ENCODE measurements at places on chromosomes 4 and X.

GRCh38 chr4:184348311-184349233 is 125.8 kb downstream of the IRF2 start:
- DNase-seq = no peak

GRCh38 chr4:76504613-76505465 is 69.8 kb downstream of the SHROOM3 start:
- DNase-seq = peak; percentile 75

DNA sequence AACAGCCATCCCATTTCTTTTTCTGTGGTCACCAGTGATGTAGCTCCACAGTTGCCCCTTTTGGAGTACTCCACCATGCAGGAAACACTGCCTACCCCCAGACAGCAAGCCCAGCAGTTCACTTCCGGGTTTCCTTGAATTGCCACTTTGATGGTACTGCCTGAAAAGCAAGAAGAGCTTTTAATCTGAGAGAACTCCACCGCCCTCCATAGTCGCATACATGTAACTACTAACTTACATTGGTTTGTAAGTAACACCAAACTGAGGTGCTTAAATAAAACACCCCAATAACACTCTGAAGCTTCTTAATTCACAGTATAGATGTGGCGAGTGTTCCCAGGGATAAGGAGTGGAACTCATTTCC is 53.6 kb upstream of the HPSE start:
- DNase-seq = no peak

DNA sequence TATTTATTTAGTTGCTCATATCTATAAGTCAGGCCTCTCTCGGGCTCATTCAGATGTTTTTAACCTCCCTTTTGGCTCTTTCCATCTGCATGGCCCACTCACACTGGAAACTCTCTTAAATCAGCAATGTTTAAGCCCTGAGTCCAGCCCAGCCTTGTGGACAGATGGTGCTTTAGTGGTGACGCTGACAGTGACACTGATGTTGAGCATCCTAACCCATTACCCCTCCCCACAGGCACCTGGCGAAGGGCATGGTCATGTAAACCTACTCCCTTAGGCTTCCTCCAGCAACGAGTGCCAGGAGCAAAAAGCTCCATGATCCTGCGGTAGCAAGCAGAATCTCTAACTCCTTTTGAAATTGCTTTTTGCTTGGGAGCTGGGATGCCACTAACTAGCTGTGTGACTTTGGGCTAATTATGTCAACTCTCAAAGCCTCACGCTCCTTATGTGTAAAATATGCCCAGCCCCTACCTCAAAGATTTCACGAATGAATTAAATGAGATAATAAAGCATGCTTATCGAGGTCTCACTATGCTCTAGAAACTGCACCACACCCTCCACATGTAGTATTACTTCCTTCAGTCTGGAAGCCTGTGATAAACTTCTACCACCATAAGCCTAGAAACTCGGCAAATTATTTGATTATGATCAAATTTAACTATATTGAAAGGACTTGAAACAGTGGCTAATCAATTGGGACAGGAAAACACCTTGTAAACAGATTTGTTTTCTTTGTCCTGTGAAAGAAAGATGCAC is 569.4 kb downstream of the BCOR start:
- no peak for DNase-seq

- no peak for DNase-seq
Measured at GRCh38 chr4:123305736-123306135, 90.9 kb upstream of the SPRY1 start.

DNA sequence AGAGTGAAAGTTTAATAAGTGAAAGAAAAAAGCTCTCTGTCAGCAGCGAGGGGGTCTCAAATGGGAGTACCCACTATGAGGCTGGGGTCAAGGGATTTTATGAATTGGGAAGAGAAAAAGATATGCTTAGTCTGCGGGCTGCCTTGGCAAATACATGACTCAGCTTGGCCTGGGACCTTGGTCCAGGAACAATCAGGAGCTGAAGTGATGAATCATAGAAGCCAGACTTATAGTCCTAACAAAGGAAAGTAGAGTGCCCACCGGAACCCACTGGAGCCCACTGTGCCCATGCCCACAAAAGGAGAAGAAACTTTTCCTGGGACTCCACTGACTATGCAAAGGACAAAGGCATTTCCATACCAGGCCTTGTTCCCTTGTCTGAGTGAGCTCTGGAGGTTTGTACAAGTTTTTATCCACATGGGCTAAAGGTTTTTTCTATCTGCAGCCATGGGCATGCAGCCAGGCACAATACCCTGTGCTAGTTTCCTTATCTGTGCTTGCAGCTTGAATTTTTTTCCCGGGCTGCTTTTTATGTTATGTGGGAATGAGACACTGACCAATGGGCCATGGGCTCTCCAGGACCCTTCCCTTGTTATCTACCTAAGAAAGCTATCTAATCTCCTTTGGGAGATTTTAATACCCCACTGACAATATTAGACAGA is 201.7 kb downstream of the FAM133A start:
- peak; percentile 2 for DNase-seq

DNA sequence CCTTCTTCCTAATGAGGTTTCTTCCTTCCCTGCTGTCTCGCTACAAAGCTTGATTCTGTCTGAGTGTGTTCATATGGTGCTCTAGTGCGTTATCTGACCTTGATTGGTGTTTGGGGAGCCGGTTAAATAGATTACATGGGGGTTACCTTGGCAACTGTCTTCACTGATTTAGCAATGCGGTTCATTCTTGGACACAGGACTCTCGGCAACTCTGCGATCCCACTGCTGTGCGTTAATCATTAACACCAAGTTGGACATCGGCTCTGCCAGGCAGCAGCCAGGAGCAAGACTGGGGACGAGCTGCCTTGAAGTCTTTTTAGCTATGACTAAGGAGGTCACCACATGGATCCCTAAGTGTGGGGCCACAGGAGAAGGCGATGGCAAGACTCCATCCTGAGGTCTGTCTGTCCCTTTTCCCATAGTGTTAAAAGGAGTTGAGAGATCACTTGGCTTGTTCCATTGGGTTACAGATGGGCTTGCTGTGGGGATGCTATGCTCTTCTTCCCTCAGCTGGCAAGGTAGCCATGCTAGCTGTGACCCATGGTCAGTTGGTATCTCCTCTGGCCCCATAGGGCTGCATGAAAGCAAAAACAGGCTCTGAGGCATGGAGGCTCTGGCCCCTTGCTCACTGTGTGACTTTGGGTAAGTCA is 93.4 kb upstream of the MAMLD1 start:
- no peak for DNase-seq

DNA sequence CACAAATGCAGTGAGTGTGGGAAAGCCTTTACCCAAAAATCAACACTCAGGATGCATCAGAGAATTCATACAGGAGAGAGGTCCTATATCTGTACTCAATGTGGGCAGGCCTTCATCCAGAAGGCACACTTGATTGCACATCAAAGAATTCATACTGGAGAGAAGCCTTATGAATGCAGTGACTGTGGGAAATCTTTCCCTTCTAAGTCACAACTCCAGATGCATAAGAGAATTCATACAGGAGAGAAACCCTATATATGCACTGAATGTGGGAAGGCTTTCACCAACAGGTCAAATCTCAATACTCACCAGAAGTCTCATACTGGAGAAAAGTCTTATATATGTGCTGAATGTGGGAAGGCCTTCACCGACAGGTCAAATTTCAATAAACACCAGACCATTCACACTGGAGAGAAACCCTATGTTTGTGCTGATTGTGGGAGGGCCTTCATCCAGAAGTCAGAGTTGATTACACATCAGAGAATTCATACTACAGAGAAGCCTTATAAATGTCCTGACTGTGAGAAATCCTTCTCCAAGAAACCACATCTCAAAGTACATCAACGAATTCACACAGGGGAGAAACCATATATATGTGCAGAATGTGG is 79.3 kb downstream of the ZNF81 start:
- DNase-seq = no peak

- no peak for DNase-seq
Measured at GRCh38 chrX:124293810-124294209, 38.6 kb upstream of the TEX13D start.

- no peak for DNase-seq
Measured at GRCh38 chr4:118587116-118587831, 97.9 kb upstream of the METTL14 start.
